ENCODE measurements at places on chromosomes 16 and 17. TPM values are rescaled to one million over a fixed set of nuclear protein-coding genes. Genes with fewer than 3 reads are reported as not detected.

The MT1G gene
- 14.7 TPM for total RNA-seq

The CTRB1 gene
- not detected for total RNA-seq

The SEC14L5 gene
- 0.28 TPM for total RNA-seq

The HBM gene
- total RNA-seq: not detected

The CACNG3 gene
- not detected for total RNA-seq
